CD4-positive, alpha-beta T cell treated with Interleukin-4 for 1 hour (primary cell): ENCODE measurements at places on chromosomes 12 and 14.

DNA sequence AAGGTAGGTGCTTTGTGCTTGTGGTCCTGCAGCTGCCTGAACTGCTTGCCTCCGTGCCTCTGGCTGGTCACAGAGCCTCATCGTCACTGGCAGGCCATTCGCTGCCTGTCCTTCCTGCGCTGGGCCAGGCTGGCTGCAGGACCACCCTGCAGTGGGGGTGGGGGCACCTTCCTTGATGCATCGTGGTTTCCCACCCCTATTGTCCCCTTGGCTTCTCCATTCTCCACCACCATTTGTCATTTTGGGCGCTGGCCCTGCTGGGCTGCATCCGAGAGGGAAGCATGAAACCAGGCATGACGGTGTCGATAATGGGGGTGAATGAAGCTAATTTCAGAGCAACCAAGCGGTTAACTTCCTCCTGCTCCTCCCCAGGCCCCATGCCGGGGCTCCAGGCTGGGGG is 127.7 kb downstream of the NRXN3 start:
- no peak for DNase-seq

DNA sequence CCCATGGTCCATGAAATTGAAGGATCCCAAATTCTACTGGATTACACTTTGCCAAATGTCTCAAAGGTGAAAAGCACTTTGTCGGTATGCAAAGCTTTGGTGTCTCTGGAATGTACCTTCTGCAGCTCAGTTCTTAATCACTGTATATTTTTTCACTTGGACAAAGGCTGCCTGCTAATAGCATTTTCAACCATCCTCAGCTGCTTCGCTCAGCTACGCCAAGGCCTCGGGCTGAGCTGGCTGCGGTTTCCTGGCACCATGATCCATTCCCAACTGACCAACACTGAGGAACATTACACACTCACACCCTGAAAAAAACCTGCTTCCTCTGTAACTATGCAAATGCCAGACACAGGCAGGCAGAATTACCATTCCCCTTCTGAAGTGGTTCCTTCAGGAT is 335.2 kb downstream of the DPF3 start:
- DNase-seq: no peak

DNA sequence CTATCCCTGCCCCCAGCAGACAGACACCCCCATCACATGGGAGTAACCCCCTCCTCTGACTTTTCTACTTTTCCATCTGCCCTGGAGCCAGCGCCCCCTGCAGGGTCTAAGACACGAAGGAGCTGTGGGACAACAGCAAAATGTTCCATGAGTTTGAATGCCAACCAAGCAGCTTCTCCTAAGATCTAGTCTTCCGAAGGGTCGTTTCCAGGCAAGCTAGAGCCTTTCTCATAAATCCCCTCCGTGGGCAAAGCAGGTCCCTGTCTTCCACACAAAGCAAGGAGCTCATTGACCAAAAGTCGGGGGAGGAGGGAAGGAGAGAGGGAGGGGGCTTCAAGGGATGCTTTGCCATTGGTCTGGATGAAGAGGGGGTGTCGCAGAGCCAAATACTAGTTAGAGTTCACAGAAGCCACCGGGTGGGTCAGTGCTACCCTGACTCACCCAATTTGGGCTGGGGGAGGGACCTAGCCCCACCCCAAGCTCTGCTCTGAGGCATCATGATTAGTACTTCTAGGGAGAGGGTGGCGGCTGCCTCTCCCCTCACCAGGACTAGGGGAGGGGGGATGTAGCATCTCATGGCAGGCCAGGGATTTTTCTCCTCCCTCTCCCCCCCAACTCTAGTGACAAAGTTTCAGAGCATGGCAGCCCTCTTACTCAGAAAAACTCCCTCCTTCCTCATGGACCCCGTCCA is 1.6 kb downstream of the MSI1 start:
- no peak for DNase-seq

DNA sequence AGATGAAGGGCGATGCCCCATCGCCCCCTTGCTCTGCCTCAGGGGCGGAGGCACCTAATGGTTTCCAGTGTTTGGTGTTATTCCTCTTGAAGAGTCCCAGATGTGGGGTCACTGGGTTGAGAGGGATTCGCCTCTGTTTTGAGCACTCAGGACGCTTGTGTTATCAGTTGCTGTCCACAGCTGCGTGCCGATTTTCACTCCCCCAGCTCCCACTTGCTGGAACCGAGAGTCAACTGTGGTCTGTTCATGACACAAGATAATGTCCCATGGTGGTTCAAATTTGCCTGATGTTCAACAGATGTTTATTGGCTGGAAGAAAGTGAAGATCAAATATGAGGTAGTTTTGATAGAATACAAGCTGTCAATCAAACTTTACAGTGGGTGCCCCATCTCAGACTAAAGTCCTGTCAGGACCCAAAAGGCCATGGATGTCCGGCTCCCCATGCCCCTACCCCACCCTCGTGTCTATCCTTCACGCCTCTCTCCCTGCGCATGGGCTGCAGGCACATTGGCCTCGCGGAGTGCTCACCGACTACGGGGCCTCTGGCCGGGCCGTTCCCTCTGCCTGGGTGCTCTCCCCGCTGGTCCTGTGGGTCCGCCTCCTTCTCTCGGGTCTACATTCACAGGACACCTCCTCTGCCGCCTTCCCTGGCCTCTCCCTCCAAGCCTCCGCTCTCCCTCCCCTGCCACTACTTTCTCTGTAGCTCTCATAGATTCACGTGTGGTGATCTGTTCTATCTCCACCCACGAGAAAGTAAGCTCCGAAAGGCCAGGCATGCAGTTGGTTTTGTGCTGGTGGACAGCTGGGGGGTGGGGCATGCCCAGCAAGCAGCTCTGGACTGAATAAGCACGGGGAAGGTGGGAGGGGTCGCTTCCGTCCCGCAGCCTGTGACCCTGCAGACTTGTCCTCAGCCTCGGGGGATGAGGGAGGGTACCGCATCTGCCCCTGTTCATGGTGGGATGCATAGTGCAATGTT is 6.8 kb upstream of the TRAF3 start:
- no peak for DNase-seq

- DNase-seq: no peak
These were observed 2.3 kb upstream of the LHX5 start for GRCh38 chr12:113473942-113474341.
